ENCODE measurements at places on chromosomes 6 and 20.

GRCh38 chr6:167093406-167093921, 29.4 kb upstream of the CCR6 start:
- no peak for DNase-seq

GRCh38 chr6:88775866-88776571, 187.4 kb downstream of the RNGTT start:
- DNase-seq = no peak

DNA sequence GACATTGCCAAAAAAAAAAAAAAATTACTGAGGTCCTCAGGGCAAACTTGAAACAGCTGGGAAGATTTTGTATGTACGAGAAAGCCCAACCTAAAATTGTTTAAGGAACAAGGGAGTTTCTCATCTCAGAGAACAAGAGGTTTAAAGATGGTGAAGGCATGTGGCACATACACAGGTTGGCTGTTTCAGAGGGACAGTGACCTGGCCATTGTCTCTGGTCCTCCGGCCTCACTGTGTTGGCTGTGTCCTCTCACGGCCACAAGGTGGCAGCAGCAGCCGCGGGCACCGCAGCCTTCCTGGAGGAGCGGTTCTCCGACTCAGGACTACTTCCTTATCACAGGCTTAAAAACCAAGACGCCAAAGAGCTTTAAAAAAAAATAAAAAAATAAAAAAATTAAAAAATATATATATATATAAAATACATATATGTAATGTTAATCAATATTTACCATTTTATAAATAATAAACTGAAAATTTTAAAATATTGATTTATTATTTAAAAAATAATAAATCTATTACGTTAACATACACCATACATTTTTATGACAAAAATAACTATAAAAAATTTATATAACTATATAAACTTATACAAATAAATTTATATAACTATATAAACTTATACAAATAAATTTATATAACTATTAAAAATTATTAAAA, 52.8 kb downstream of the GTF2H5 start:
- peak; percentile 90 for DNase-seq

DNA sequence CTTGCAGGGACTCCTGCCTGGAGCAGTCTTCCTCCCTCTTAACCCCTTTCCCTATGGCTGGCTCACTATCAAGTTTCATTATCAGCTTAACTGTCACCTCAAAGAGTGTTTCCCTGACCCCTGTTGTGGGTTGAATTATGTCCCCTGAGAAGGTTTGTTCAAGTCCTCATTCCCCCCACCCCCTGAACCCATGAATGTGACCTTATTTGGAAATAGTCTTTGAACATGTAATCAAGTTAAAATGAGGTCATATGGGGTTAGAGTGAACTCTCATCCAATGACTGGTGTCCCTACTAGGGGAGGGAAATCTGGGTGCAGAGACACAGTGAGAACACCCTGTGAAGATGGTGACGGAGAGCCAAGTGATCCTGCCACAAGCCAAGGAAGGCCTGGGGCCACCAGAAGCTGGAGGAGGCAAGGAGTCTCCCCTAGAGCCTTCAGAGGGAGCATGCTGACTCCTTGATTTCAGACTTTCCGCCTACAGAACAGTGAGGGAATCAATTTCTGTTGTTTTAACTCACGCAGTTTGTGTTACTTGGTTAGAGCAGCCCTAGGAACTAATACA, 165.2 kb upstream of the TOP1 start:
- DNase-seq = no peak

- no peak for DNase-seq
Observed at GRCh38 chr20:63567136-63567385, 7.0 kb downstream of the HELZ2 start.

DNA sequence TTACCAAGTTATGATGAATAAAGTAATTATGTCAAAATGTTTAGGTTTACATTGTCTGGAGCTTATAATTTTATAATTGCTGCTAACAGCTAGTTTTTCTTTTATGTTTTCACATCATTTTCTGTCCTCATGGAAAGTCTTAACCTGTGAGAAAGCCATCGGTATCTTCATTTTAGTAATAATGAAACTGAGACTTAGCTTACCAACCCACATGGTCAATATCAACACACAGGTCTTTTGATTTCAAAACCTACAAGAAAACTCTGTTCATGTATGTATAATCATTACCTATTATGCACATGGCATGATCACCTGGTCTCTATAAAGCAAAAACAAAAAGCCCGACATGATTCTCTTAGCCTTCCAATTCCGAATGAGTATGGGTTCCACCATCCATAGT, 61.9 kb downstream of the KCNQ5 start:
- no peak for DNase-seq

GRCh38 chr6:14408446-14408845, 290.9 kb downstream of the CD83 start:
- DNase-seq = no peak

DNA sequence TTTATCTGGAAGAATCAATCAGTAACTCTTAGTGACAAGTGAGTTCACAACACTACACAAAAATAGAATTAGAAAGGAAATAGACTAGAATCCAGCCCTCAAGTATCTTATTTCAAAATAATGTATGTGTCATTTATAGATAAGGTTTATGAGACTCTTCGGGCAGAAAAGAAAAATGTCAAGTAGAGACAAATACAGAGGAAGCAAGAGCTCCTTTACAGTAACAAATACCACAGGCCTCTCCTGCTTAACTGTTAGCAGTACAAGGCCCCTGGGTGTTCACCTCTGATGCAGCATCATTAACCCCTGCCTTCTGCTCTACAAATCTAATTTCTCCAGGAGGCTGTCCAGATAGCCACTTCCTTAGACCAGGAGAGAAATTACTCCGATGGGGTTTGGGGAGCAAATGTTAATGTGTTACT, 76.7 kb downstream of the UBE3D start:
- no peak for DNase-seq

DNA sequence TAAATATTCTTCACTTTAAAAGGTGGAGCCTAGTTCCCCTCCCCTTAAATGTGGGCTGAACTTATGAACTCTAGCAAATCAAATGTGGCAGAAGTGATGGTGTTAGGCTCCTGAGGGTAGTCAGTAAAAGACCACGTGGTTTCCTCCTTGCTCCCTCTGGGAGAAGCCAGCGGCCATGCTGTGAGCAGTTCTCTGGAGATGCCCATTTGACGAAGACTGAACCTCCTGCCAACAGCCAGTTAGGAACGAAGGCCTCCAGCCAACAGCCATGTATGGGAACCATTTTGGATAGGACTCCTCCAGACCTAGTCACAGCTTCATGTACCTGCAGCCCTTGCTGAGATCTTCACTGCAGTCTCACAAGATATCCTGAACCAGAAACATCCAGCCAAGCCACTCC, 7.6 kb upstream of the MOCS1 start:
- DNase-seq = no peak

- DNase-seq = no peak
Observed at GRCh38 chr6:67971812-67972211, 663.3 kb upstream of the ADGRB3 start.

GRCh38 chr6:110419028-110419739, 3.8 kb upstream of the DDO start:
- DNase-seq = no peak

GRCh38 chr6:117505311-117505710, 22.8 kb downstream of the DCBLD1 start:
- peak; percentile 42 for DNase-seq

GRCh38 chr20:4306206-4306605, 290.8 kb upstream of the RNF24 start:
- no peak for DNase-seq

GRCh38 chr6:19087897-19088296, 700.7 kb downstream of the RNF144B start:
- DNase-seq = no peak

GRCh38 chr6:36820700-36821580, 18.3 kb downstream of the CPNE5 start:
- DNase-seq = peak; percentile 45

GRCh38 chr6:78483553-78484197, 383.7 kb upstream of the IRAK1BP1 start:
- DNase-seq = no peak

DNA sequence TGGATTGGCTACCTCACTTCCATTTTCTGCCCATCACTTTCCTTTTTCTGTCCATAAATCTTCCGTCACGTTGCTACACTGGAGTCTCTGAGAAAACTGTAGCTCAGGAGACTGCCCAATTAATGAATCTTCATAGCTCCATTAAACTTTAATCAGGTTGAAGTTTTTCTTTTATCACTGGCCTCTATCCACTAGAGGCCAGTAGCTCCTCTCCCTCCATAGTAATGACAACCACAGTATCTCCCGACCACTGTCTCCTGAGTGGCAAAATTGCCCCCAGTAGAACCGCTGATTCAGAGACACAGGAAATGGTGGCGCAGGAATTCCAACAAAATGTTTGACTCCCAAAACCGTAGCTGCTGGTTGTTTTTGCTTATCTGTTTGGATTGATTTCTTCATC, 18.4 kb upstream of the DOK5 start:
- no peak for DNase-seq

DNA sequence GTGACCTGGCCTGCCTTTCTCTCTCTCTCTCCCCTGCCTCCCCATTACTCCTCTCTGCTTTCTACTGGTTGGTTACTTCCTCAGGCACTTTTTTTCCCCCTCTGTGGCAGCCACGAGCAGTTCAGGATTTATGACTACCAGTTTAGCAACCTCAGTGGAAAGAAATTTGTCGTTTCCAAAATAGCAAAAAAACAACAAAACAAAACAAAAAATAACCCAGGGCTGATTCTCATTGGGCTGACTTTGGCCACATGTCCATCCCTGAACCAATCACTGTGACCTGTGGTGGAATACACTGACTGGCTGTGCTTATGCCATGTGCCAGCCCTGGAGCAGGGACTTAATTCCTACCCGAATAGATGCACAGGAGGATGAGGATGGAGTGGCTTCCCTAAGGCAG, 137.4 kb downstream of the TFAP2C start:
- no peak for DNase-seq

DNA sequence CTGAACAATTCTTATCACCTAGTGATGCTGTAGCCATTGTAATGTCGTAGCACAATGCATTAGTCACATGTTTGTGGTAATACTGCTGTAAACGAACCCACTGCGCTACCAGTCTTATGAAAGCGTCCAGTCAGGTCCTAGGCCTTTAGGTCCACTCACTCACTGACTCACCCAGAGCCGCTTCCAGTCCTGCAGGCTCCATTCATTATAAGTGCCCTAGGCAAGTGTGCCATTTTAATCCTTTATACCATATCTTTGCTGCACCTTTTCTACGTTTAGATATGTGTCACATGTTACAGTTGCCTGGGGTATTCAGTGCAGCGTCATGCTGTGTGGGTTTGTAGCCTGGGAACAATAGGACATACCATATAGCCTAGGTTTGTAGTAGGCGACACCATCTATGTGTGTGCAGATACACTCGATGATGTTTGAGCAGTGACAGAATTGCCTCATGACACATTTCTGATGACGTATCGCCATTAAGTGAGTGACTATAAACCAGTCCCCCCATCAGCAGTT, 15.4 kb downstream of the IGF2R start:
- DNase-seq = peak; percentile 92

DNA sequence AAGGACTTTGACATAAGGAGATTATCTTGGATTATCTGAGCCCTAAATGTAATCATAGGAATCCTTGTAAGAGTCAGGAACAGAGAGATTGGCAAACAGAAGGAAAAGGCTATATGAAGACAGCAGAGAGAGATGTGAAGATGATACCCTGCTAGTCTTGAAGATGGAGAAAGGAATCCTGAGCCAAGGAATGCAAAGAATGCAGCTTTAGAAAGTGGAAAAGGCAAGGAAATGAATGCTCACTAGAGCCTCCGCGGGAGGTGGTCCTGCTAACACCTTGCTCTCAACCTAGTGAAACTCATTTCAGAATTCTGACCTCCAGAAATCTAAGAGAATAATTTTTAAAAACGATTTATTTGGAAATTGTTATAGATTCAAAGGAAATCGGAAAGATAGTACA, 117.1 kb downstream of the TBXT start:
- no peak for DNase-seq

GRCh38 chr20:41526327-41526726, 91.8 kb downstream of the CHD6 start:
- DNase-seq = no peak

GRCh38 chr6:15336900-15337560, 91.2 kb downstream of the JARID2 start:
- peak; percentile 63 for DNase-seq

- peak; percentile 45 for DNase-seq
Observed at GRCh38 chr20:21096321-21097043, 9.7 kb downstream of the LINC00237 start.

DNA sequence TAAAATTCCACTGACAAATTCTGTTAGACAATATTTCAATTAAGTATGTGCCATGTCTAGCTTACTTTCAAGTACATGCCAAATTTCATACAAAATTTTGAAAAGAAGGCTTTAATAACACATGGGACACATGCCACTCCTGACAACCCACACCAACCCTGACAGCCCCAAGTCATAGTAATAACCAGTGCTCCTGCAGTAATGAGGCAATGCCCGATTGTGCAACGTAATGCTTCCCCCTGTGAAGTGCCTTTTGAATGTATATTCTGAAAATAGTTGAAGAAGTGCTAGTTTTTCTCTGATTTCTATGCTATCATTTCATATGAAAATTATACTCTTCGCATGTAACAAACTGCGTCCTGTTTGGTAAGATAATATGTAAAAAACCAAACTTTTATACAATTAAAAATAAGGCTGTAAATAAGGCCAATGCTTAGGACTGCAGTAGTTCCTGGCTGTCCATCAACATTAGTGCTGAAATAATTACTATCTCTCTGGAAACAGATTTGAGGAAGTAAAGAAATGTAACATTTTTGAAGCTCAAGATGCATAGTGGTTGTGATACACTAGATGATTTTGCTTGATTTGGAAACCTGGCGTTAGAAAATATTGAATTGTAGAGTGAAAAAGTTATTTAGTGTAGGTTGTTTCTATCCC, 125.8 kb upstream of the BCLAF1 start:
- peak; percentile 80 for DNase-seq

DNA sequence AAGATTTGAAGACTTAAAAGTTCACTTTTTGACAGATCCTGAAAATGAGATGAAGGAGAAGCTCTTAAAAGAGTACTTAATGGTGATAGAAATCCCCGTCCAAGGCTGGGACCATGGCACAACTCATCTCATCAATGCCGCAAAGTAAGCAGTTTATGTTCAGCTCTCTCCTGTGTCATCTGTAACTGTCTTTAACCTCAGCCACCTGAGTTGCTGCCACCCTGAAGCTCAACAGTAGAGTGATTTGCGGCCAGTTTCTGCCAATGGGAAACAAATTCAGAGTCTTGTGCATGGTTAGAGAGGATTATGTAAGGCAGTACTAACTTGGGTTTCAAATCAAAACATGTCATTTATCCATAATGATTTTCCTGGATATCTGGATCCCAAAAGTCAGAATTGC, 10.1 kb downstream of the TNFAIP3 start:
- DNase-seq = peak; percentile 16

- DNase-seq = no peak
Observed at GRCh38 chr6:47464052-47464451, 13.5 kb upstream of the CD2AP start.

Data from suppressor macrophage treated with lipopolysaccharide for 4 hours (primary cell).